G401 (cell line): ENCODE measurements at places on chromosomes 1 and 21.

DNA sequence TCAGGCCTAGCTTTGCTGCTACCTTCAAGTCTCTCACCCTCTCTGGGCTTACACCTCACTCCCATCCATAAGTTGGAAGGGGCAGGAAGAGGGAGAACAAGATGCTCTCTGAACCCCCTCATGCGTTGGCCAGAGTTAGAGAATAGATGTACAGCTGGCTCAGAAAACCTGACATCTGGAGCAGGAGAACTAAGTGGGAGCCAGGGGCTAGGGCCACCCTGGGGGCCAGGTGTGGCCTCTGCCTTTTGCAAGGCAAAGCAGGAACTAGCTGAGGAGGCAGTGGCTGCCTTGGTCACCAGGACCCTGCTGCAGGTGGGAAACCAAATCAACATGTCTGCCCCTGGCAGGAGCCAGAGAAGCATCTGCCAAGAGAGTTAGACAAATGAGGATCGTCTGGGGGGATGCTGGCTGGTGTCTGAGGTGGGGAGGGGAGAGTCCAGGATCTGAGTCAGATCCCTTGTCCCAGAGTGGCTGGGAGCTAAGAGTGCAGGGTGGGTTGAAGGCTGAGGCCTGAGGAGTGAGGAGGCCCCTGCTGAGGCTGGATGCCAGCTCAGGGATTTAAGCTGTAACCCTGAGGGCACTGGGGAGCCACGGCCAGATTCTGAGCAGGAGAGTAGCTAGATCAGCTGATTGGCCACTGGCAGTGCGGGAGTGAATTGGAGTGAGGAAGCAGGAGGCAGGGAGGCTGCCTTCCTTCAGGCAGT, 115.0 kb downstream of the EPHB2 start:
- DNase-seq: no peak

DNA sequence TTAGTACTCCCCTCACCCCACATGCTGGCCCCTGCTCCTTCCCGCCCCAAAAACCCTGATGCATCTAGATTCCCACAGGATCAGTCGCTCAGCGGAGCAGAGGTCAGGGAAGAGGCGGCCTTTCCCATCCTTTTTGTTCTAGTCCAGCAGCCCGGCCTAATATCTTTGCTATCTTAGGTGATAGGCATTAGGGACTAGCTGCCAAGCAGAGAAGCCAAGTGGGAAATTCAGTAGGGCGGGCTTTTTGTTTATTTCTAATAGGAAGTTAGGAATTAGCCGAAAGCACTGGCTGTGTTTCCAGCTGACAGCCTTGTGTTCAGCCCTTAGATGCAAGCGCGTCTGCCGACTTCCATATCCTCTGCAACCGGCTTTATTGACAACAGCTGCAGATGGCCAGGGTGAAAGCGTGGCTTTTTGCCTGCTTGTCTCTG, 59.0 kb upstream of the BCAR3 start:
- no peak for DNase-seq

GRCh38 chr1:89635825-89636815, 3.2 kb downstream of the LRRC8C start:
- no peak for DNase-seq

DNA sequence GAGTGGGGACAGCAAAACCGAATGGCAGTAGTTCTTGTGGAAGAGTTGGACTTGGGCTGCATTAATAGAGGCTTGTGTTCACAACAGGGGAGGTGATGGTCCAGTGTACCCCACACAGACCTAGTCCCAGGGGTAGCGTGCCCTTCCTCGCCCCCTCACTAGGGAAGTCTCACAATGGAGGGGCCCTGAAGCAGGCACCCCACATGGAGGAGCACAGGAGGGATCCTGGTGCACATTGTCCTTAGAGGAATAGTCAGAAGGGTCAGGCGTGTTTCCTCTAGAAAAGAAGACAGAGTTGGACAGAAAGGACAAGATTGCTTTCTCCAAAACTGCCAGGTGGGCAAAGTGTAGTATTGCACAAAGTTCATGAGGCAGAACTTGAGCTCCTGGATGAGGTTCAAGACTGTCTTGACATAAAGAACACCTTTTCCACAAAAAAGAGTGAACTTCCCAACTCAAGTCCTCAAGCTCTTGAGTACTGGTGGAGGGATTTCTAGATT, 23.3 kb downstream of the ETNK2 start:
- no peak for DNase-seq

DNA sequence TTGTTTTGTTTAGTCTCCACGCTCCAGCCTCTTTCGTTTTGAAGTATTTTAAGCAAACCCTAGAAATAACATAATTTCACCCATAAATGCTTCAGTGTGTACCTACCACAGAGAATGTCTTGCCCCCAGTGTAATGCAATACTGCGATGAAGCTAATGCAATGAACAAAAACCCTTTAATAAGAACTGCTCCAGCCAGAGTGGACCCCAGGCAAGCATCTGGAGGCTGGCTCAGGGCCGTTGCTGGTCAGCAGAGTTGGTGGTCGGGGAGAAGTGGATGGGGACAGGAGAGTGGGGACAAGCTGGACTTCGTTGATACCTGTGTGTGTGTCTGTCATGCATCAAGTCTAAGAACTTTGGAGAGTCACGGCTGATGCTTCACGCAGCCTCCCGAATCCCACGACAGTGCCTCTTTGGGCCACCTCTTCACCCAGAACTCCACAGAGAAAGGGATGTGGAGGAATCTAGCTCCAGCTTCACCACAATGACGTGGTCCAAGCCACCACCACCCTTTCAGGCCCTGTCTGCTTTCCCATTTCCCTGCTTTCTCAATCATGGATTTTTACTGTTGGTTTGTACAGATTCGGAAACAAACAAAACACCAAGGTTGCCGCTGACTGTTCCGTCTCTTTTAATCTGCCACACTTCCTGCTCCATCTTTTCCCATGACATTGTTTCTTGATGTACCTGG, 108.6 kb upstream of the ERRFI1 start:
- DNase-seq: no peak

- no peak for DNase-seq
Measured at GRCh38 chr21:41552254-41552653, 44.3 kb upstream of the TMPRSS2 start.

GRCh38 chr1:208264469-208265121, 20.4 kb upstream of the PLXNA2 start:
- peak; percentile 10 for DNase-seq
